ENCODE measurements at places on chromosomes 7 and 10.

DNA sequence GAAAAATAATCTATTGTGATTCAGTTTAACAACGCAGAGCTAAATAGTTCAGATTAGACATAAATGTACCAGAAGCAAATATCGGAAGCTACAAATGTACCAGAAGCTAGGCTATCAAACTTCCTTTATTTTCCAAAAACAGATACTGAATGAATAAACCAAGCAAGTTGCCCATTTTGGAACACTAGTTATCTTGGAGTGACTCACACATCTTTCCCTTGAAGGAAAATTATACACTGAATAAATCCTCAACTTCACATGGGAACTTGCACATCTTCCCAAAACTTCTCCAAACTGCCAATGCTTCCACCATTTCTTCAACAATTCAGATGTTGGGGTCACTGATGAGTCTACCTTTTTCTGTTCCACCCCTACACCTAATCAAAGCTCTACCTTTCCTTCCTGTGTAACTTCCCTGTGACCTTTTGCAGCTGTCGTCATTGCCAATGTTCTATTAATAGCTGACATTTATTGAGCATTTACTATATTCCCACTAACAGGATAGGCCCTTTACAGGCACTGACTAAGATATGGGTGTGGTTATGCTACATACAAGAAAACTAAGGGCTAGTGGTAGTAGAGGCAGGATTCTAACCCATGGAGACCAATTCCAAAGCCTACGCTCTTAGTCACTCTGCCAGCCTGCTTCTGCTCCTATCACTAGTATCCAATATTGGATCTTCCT, 22.7 kb downstream of the RELN start:
- no peak for DNase-seq

DNA sequence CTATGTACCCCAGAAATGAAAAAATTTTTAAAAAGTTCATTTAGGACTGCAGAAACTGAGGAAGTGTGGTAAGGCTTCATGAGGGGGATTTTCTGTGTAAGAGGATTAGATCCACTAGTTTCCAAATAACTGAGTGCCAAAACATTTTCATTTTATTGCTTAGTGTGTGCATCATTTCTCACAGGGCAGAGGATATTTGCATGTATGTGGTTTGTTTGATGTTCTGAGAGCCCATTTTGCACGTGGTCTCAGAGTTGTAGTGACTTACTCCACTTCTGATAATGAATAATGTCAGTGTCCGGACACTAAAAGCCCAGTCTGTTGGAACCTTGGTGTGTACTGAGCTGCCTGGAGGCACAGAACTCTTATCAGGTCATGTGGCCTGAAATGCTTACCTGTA, 299.9 kb downstream of the AUTS2 start:
- DNase-seq, result no peak

- no peak for DNase-seq
Measured at GRCh38 chr10:33335551-33335800, 1.0 kb upstream of the NRP1 start.

- no peak for DNase-seq
Measured at GRCh38 chr7:92674379-92674778, 84.2 kb upstream of the FAM133B start.

DNA sequence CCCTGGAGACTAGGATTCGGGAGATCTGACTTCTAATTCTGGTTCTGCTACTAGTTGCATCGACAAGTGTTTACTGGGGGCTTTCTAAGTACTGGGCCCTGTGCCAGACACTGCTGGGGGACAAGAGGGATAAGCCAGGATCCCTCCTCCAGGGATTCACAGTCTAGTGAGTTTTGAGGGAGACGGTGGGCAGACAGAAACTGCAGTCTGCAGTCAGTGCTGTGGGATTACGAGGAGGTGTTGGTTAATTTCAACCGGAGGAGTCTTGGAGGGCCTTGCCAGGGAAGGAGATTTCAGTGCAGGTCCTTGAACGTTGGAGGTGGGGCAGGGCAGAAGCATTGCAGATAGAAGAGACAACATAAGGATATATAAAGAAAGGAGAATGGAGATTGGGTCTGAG, 3.5 kb upstream of the KCNH2 start:
- no peak for DNase-seq

DNA sequence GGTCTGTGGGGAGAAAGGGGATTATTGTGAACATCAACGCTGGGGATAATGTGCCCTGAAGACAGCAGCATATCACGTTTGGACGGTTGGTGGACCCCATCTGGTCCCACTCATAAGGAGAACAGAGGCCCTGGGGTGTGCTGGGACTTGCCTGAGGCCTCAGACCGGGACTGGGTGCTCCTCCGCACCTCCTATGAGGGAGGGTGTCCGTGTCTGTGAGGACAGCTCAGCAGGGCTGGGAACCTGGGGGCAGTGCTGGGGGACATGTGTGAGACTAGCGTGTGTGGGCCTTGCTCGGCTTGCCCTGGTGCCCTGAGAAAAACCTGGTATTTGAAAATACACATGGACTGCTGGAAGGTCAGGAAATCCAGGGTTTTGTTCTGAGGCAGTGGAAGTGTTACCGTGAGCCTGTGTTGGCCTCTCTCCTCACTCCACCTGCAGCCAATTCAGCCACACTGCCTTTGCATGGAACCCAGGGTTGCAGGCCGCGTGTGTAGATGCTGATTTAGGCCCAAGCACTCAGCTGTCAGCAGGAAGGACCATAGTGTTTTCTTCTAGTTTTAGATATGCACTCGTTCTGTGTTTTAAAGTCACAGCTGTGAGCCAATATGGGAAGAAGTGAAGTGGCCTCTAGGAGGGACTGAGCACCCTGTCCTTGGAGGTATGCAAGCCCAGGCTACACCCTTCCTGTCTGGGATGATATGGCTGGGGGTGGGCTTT, 13.4 kb upstream of the SH2D4B start:
- DNase-seq, result no peak

DNA sequence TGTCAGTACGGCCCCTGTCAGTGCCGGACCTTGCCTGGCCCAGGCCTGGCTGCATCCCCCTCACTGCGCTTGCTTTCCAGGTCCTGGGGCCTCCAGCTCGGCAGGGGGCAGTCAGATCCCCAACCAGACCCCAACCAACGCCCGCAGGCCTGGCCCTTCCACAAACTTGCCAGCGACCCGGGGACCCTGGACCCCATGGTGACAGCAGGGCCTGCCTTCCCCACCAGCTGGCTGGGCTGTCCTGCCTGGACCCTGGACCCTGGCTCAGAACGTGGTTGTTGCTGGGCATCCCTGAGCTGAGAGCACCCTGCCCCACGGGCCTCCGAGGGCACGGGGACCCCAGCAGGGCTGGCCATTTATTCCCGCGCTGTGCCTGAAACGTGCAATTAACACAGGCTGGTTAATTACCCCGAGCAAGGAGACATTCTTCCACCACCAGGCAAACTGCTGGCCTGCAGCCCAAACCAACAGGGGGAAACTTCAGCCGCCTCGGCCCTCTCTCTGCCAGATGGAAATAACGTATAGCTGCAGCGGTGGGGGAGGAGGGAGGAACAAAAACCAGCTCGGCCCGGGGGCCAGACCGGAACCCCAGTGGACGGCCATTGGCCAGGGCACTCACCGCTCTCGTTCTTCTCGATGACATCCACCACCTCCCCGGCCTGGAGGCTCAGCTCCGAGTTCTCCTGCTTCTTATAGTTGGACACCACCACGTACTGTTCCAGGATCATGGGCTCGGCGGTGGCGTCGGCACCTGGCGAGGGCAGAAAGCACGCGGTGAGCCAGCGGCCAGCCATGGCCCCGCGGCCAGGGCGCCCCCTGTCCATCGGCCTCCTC, 167.1 kb downstream of the NEURL1 start:
- no peak for DNase-seq

DNA sequence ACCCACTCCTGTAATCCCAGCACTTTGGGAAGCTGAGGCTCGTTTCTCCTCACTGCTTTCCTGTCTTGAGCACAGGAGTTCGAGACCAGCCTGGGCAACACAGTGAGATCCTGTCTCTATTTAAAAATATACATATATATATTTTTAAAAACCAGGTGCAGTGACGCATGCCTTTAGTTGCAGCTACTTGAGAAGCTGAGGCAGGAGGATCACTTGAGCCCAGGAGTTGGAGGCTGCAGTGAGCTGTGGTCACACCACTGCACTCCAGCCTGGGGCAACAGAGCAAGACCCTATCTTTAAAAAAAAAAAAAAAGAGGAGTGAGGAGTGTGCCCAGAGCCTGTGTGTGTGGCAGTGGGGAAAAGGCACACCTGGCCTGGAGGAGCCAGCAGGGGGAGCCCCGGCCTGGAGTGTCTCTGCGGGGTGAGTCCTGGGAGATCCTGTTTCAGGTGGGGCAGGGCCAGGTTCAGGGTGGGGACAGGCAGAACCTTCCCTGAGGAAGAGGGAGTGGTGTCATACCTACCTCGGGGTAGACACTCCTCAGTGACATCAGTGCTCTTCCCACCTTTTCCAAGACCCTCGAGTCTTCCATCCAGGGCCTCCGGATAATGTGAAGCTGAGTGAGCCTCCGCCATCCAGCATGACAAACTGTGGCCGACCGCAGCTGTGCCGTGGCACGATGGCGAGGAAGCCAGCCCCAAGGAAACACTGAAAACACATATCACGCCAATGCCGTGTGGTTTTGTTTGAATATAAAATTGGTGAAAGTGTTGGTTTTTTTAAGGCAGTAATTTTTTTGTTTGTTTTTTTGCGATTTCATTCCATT, 9.0 kb upstream of the ARPC1B start:
- DNase-seq, result no peak

- DNase-seq, result no peak
Measured at GRCh38 chr7:2260820-2261219, 18.8 kb downstream of the NUDT1 start.

DNA sequence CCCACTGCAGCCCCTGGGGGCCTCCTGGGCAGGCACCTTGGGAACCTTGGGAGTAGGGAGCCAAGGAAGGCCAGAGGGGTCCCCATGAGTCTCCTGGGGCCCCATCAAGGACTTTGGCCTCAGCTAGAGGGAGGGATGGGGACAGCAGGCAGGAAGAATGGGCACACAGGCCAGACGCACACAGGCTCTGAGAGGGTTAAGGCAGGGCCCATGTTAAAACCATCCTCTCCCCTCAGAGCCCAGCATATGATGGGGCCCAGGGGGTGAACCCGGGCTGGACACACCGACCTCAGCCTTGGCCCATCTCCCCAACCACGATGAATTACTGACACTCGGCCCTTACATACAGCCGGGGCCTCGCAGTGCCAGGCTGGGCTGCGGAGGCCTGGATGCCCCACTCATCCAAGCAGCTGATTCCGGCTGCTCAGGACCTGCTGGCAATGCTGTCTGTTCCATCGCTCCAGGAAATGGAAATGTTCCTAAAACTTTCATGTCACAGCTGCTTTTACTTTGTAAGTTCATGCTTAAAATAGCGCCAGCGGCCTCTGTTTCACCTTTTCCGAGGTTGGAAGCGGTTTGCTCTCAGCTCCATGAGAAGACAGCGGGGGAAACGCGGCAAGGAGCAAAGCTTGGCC, 17.3 kb upstream of the INPP5A start:
- DNase-seq, result no peak

DNA sequence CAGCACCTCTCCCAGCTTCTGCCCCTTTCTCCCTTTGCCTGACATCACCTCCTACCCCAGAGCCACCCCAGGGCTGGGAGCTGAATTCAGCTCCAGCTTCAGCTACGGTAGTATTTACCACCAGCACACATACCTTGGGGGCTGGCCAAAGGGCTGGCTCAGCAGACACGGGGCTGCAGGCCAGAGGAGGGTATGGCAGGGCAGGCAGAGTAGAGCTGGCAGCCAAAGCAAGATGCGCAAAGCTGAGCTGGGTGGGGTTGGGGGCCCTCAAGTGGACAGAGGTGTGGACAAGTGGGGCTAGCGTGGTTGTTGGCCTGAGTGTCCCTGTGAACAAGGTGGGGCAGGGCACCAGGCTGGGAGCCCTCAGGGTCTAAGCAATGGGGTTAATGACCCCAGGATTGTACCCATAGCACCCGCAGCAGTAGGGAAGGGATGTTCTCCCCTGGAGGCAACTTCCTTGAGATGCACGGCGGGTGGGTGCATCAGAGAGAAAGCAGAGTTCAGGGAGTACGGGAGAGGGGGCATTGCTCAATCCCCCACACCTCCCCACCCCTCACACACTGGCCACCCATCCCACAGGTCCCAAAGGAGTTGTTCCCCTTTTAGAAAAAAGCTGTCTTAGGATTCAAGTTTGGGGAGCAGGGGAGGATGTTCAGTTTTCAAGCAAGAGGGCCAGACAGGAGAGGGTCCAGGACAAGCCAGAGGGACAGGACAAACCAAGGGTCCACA, 8.0 kb downstream of the VSIR start:
- DNase-seq, result no peak

GRCh38 chr10:62079885-62080559, 178.5 kb downstream of the ARID5B start:
- no peak for DNase-seq

GRCh38 chr10:110348336-110348735, 43.6 kb upstream of the SMNDC1 start:
- DNase-seq, result no peak

- DNase-seq, result no peak
Measured at GRCh38 chr7:1934756-1935155, 264.7 kb downstream of the ELFN1 start.

DNA sequence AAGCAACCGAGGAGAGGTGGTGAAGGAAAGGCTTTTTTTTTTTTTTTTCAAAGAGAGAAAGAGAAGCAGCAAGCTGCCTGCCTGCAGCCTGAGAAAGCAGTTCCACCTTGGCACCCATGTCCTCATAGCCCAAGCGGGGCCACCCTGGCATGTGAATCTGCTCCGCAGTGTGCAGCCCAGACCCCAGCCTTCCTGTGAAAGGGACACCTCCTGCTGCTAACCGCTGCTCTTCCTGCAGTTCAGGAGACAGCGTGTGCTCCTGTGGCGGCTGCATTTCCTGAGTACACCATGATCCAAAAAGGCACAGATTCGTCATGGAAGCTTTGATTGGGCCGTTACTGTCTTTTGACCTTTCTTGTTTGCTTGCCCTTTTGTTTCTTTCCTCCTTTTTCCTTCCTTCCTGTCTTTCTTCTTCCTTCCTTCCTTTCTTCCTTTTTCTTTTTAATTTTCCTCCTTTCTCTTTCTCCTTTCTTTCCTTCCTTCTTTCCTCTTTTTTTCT, 38.1 kb downstream of the IKZF1 start:
- DNase-seq, result no peak

DNA sequence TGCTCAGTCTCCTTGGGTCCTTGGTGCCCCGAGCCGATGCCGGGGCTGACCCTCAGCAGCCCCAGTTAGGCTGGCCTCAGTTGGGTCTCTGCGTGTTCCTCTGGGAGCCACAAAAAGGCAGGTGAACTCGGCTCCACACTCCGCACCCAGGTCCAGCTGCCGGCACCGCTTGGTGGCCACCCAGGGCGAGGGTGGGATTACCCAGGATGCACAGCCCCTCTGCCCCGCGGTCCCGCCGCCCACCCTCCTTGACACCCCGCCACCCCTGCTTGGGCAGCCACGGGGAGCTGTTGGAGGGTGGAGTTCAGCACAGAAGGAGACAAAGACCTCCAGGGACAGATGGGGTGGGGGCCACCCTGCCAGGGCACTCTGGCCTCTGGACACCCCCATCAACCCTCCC, 17.7 kb downstream of the VENTX start:
- DNase-seq, result no peak

DNA sequence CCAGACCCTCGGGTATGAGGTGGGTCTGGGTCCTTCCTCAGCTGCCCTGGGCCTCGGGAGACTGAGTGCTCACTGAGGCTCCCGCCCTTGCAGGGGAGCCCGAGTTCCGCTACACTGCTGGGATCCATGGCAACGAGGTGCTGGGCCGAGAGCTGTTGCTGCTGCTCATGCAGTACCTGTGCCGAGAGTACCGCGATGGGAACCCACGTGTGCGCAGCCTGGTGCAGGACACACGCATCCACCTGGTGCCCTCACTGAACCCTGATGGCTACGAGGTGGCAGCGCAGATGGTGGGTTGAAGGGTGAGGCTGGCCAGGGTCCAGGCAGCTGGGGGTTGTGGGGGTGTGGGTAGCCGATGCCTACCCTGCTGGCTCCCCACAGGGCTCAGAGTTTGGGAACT, 7.6 kb downstream of the AEBP1 start:
- DNase-seq, result no peak

Data from stimulated activated CD8-positive, alpha-beta memory T cell treated with anti-CD3 and anti-CD28 coated beads, Interleukin-15, amount 100 ng/mL, for 24 hours (primary cell).